ENCODE measurements at places on chromosomes 7 and 10. TPM values are rescaled to one million over a fixed set of nuclear protein-coding genes. Genes with fewer than 3 reads are reported as not detected.

RELN gene
- 0.22 TPM for total RNA-seq

ACTR3C gene
- 7.0 TPM for total RNA-seq

SPDYE2 gene
- total RNA-seq, result not detected

GIMAP7 gene
- 28.3 TPM for total RNA-seq

OR6B1 gene
- total RNA-seq, result not detected

AMPH gene
- total RNA-seq, result 0.14 TPM

LIPK gene
- not detected for total RNA-seq

PODXL gene
- 0.76 TPM for total RNA-seq

GIMAP1 gene
- total RNA-seq, result 2.1 TPM

UPK3B gene
- 0.40 TPM for total RNA-seq

- no peak for DNase-seq
These were observed 53.8 kb downstream of the KDM7A start for GRCh38 chr7:140122965-140123364.

DNA sequence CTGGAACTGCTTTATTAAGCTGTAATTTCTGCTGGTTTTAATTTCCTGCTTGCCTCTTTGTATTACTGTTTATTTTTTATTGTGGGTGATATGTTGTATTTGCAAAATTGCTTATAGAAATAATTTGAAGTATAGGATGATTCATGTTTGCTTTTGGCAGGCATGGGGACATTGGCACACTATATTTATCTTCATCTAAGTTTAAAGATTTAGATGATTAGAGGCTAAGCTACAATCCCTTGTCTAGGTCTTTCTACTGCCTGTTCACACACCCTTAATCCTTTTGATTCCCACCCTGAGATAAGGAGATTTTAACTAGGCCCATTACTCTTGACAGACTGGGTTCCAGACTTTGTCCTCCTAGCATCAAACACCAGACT is 182.8 kb upstream of the KAT6B start:
- DNase-seq, result no peak

GRCh38 chr10:11093771-11094736 is 76.4 kb downstream of the CELF2 start:
- DNase-seq, result no peak

DNA sequence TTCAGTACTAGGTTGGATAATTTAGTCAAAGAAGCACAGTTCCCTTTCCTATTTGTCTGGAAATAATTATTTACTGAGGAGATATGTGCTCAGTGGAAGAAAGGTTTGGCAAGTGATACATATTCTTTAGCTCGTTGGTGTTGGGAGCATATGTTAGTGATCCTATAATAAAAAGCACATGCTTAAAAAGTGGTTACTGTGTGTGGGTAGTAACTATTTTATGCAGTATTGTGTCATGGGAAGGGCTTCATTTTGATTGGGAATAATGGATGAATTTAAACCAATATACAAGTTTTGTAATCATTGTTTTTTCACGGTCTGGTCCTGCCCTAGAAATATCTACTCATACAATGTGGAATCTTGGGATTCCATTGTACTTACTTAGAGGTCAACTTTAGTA is 188.7 kb upstream of the PPP1R3A start:
- DNase-seq, result no peak

- DNase-seq, result no peak
These were observed 90.2 kb downstream of the IPMK start for GRCh38 chr10:58177362-58177947.

- DNase-seq, result no peak
These were observed 15.2 kb downstream of the ARPC1B start for GRCh38 chr7:99389772-99390171.

GRCh38 chr7:129150199-129150996 is 5.9 kb downstream of the TSPAN33 start:
- DNase-seq, result no peak

- no peak for DNase-seq
These were observed 15.6 kb upstream of the LMTK2 start for GRCh38 chr7:98091061-98091460.

DNA sequence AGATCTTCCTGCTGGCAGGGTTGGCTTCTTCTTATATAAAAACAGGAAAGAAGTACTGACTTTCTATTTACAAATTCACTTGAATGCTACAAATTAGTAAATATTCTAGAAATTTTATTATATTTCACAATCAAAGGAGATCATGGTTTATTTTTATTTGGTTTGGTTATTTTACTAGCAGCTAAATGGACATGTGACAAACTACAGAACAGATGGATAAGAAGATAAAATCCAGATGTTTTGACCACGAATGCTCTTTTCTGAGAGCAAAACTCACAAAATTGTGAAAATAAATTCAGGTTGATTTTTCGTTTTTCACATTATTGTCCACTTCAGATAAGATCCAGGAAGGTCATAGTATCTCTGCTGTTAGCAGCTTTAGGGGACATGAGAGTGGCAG is 55.4 kb downstream of the CACNA2D1 start:
- no peak for DNase-seq

- no peak for DNase-seq
These were observed 59.9 kb upstream of the AQP1 start for GRCh38 chr7:30851651-30852307.

- DNase-seq, result peak; percentile 20
These were observed 3.7 kb downstream of the STX1A start for GRCh38 chr7:73715648-73716317.

DNA sequence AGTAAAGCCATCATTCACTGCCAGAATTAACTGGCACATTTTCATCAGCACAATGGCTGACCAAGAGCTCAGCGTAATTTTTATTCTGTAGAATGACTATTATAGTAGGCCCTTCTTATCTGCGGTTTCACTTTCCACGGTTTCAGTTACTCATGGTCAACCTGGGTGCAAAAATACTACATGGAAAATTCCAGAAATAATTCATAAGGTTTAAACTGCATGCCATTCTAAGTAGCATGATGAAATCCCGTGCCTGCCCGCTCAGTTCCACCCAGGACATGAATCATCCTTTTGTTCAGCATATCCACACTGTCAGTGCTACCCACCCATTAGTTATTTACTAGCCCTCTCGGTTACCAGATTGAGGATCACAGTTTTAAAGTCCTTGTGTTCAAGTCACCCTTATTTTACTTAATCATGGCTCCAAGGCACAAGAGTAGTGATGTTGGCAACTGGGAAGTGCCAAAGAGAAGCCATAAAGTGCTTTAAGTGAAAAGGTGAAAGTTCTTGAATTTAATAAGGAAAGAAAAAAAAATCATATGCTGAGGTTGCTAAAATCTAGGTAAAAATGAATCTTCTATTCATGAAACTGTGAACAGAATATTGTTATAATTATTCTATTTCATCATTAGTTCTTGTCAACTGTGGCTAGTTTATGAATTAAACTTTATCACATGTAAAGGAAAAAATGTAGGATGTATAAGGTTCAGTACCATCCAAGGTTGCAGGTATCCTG is 204.9 kb downstream of the DOCK4 start:
- no peak for DNase-seq

GRCh38 chr10:107083388-107084009 is 81.0 kb downstream of the SORCS1 start:
- DNase-seq, result no peak

DNA sequence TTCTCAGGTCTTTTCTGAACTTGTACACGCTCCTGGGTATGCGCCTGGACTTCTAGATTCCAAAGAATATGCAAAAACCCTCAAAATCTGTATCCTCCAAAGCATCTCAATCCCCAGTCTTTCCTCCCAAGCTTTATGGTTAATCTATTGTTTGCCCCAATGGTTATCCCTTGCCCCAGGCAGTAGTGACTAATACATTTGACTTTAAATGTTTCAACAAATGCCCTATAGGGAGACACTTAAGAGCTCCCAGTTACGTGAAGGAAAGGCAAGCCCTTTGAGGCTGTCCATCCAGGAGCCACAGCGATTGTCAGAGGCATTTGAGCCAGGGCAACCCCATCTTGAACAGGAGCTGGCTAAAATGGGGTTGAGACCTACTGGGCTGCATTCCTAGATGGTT is 12.7 kb upstream of the FOXL3 start:
- DNase-seq, result no peak

- DNase-seq, result no peak
These were observed 4.7 kb upstream of the KLHDC10 start for GRCh38 chr7:130065500-130066152.

GRCh38 chr7:157896774-157897555 is 560.2 kb downstream of the DNAJB6 start:
- no peak for DNase-seq

DNA sequence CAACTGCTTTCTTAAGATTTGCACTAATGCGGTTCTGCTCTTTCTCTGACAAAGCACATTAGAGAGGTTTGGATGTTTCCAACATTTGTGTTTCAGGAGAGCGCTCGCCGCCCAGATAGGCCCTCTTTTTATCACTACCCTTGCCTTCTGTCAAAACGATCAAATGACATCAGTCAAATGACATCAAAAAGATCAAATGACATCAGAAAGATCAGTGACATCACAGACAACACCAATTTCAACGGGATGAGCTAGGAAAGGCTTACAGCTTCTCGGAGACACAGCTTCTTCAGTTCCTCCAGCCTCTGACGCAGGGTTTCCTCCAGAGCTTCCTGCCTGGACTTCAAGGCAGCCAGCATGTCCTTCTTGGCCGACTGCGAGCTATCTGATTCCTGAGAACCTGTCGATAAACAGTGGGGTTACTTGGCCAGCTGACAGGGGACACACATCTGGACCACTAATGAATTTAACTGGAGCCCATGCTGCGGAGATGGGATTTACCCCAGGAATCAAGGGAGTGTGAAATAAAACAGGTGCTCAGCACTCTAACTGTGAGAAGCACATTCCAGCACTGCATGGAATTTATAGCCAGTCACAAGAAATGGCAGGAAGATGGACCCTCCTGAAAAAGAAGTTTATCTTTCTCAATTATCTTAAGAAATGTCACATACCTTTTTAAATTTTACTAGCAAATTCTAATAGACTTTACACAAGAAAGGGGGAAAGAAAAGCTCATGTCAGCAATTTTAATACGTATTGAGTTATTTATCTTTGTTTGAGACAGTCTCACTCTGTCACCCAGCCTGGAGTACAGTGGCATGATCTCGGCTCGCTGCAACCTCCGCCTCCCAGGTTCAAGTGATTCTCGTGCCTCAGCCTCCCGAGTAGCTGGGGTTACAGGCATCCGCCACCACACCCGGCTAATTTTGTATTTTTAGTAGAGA is 88.2 kb downstream of the PRPF18 start:
- no peak for DNase-seq

DNA sequence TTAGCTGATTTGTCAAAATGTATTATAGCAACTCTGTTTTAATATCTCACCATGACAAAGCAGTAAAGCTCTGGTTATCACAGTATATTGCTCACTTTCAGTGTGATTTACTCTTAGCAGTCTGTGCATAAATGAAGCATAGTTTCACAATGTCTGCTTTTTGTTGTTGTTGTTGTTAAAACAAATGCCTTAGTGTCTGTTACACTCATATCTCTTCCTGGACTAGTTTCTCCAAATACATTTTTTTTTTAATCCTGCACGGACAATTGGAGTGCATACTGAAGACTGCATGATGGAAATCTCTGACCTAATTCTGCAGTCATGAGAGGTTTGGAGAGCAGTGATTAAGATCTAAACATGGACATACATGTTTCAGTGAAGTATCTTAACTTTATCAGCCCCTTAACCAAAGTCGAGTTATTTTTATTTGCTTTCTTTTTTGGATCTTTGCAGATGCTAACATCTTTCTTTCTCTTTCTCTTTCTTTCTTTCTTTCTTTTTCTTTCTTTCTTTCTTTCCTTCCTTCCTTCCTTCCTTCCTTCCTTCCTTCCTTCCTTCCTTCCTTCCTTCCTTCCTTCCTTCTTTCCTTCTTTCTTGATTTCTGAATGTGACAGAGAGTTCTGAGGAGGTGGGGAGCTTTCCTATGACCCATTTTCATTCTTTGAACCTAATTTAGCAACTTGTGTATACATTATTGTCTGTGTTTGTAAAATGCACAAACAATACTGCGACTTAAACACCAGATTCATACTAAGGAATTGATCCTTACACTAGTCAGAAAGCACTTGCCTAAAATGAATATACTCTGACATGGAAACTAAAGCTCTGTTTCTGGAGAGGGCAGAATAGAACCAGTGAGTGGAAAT is 161.5 kb upstream of the AGR3 start:
- DNase-seq, result no peak

DNA sequence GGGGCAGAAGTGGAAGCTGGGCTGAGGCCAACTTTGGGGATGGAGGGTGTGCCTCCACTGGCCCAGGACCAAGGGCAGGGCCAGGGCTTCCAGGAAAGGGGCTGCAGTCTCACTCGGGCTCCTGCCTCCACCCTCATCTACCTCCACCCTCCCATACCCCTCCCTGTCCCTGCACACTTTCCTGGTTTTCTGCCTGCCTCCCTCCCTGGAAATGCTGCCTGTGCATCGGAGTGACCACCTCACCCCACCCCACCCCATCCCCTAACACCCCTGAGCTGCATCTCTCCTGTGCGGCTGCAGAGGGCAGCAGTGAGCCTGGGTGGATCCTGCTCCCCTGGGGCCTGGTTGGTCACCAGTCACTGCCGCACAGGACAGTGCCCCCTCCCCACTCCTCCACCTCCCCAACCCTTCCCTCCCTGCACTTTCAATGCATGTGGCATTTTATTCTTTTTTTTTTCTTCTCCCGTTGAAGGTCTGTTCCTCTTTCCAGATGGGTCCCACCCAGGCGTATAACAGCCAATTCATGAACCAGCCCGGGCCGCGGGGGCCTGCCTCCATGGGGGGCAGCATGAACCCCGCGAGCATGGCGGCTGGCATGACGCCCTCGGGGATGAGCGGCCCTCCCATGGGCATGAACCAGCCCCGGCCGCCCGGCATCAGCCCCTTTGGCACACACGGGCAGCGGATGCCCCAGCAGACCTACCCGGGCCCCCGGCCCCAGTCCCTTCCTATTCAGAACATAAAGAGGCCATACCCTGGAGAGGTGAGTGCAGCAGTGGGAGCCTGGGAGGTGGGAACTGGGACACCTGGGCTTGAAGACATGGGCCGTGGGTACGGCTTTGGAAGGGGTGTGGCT is 54.1 kb upstream of the PPIF start:
- DNase-seq, result peak; percentile 18

GRCh38 chr10:8269976-8270375 is 215.5 kb downstream of the GATA3 start:
- no peak for DNase-seq

- DNase-seq, result no peak
These were observed 70.5 kb downstream of the MICALL2 start for GRCh38 chr7:1388703-1389335.

DNA sequence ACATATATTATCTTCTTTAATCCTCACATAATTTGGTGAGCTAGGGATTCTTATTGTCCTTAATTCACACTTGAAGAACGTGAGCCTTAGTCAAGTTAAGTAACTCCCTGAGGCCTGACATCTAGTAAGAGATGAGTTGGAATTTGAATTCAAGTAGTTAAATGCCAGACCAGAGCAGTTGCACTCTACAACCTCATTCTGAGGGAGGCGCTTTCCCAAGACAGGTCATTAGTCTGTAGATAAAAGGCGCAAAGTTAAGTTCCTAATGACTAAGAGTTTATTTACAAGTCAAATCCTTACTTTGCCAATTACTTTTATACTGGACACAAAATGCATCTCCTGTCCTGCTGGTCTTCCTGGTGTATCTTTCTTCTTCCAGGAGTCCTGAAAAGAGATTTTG is 3.6 kb upstream of the EXOC6 start:
- DNase-seq, result no peak

GRCh38 chr7:87876869-87877234 is 559 bp downstream of the DBF4 start:
- DNase-seq, result peak; percentile 35

- peak; percentile 50 for DNase-seq
These were observed 372.5 kb downstream of the SDK1 start for GRCh38 chr7:3673524-3673923.
